ENCODE measurements at places on chromosomes 11 and 22.
A peak's percentile ranks its signal among the peaks of the same experiment; 100 is the strongest.

GRCh38 chr11:6703247-6704063, 20.3 kb upstream of the MRPL17 start:
- DNase-seq: peak; percentile 43

GRCh38 chr11:1499899-1500298, 13.3 kb upstream of the MOB2 start:
- no peak for DNase-seq

- peak; percentile 16 for DNase-seq
Measured at GRCh38 chr11:14611939-14612338, 31.7 kb upstream of the PDE3B start.

GRCh38 chr22:49170053-49170452, 657.6 kb downstream of the BRD1 start:
- DNase-seq: no peak

- DNase-seq: no peak
Measured at GRCh38 chr11:29564486-29564885, 452.3 kb downstream of the KCNA4 start.

- DNase-seq: no peak
Measured at GRCh38 chr11:86990515-86990914, 35.3 kb upstream of the FZD4 start.

- DNase-seq: no peak
Measured at GRCh38 chr11:67820081-67820480, 145.7 kb upstream of the ALDH3B2 start.

DNA sequence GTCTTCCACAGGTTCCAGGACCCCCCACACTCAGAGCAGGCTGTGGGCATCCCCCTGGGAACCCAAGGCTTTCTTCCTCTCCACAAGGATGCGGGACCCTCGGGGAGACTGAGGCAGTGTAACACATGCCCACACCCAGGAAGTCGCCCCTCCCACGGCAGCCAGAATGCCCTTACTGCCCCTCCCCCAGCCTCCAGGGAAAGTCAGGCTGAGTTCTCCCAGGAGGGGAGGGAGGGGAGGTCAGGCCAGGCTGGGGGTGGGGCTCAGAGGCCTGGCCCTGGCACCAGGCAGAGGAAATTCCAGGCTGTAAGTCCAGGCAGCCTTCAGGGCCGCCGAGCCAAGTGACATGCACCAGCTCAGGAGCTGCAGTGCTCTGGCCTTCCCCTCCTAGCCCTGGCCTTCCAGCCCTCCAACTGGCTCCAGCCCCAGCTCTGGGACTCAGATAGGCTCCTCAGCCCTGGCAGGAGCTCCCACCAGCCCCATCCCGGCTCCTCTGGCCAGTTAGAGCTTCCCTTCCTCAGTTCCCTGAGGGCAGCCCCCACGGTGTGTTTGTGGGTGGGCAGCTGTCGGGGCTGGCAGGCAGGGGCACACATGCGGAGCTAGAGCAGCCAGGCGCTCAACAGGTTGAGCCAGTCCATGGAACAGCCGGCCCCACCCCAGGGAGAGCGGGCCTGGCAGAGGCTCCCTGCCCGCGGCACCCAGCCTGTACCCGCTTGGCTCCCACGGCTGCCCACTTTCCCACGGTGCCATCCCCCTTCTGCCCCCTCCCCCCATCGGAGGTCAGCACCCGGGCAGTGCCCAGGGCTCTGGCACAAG, 3.6 kb downstream of the BCL9L start:
- DNase-seq: no peak

DNA sequence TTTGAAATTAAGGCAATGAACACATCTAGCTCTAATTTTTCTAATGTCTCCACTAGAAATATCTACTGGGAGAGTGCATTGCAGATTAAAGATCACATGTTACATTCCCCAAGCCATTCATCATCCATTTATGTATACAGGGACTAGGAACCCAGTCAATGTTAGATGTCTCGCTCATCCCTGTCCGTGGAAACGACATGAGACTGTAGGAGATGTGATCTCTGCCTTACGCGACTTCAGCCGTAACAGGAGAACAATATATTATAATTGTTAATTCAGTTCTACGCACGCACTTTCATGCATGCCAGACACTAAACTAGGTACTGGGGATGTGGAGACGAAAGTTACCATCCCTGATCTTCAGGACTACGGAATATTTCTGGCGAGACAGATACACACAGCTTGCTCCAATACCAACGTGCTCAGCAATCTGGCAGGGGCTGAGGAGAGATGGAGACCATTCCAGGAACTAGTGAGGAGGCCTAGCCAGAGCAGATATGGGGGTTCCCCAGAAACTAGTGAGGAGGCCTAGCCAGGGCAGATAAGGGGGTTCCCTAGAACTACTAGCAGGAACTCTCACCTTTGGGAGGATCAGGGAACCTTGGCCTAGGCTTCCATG, 706 bp downstream of the DCPS start:
- DNase-seq: no peak

GRCh38 chr11:27471589-27472397, 797 bp downstream of the LGR4 start:
- peak; percentile 26 for DNase-seq

- no peak for DNase-seq
Measured at GRCh38 chr11:69609351-69609750, 31.6 kb upstream of the CCND1 start.

- no peak for DNase-seq
Measured at GRCh38 chr11:128238521-128239265, 348.7 kb downstream of the ETS1 start.

DNA sequence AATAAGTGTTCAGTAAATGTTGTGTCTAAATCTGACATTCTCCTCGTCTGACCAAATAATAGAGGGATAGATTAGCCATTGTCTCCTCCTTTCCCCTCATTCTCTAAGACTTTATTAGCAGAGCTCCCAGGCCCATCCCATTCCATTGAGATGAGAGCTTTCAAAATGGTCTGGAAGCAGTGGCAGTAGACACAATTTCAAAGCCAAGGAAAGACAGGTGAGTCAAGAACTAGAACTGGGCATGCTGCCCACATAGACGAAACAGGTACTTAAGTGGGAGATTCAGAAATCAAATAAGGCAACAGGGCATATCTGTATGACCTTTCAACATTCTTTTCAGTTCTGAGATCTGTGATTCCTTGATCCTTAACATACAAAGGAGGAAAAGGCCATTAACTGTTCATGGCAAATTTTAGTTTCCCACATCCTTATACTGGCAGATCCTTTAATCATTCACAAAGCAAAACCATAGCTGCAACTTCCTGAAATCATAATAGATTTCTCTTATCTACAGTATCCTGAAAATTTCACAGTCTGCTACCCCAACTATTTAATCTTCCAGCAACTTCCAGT, 96.6 kb upstream of the KCNA4 start:
- no peak for DNase-seq

DNA sequence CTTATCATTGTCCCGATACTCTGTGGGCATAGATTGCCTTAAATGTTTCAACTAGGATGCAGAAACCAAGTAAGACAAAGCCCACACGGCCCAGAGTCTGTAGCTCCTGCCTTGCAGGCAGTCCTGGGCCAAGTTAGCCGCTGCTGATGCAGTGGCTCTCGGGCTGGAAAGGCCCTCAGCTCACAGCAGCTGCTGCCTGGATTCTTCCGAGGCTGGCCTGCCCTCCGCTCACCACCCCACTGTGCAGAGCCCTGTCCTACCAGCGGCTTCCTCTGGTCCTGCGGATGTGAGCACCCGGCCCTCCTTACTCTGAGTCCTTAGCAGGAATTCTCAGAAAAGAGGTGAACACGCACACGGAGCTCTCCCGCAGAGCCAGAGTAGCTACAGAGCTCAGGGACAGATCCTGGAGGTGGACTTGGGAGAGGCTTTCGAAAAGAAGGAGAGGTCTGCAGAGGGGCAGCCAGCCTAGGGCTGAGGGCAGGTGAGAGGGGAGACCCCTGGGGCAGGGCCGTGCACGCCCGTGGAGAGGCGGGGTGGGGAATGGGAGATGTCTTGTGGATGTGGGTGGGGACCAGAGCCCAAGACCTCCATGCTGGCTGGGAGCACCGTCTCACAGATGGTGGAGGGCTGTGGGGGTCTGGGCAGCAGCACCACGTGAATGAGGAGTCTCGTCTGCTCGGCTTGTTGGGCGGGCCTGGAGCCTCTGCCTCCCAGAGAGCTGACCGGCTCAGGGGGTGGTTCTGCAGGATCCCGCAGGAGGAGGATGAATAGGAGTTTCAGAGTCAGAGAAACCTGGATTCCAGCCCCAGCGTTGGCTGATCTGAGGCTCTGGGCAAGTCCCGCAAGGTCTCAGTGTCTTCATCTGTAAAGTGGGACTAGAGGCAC, 117.4 kb upstream of the B3GAT1 start:
- DNase-seq: no peak

- no peak for DNase-seq
Measured at GRCh38 chr11:119795231-119795630, 66.2 kb upstream of the NECTIN1 start.

DNA sequence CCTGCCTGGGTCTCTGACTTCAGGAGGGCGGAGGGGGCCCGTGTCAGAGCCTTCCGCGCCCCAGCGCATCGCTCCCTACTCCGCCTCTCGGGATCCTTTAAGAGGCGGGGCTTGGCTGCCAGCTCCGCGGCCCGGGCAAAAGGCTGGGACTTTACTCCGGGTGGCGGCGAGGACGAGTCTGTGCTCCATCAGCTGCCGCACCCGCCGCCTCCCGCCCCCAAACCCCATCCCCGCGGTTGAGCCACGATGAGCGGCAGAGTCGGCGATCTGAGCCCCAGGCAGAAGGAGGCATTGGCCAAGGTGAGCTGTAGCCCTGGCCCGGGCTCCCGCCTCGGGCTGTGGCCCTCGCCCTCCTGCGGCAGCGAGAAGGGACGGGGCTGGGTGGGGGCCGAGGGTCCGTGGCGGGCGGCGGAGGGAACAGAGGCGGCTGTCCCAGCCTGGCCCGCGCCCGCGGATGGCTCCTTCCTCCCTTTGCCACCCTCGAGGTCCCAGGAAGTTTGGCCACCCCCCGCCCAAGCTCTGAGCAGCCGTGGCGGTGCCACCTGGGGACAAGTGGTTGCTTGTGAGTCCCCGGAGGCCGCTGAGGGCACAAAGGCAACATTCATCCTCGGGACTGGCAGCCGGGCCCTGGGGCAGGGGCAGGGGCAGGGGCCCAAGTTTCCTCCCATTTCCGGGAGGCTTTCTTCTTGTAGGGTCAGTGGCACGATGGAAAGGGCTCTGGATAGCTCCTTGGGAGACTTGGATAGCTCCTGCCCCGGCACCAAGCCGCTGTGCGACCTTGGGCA, at the start of gene SEC14L2:
Gene SEC14L2 (plus strand): TSS at position 148 of the 785 bp plus-strand sequence. CDS start 99 bp downstream, at position 247.
- peak; percentile 56 for DNase-seq

- DNase-seq: no peak
Measured at GRCh38 chr11:17521106-17521900, 22.9 kb downstream of the USH1C start.

GRCh38 chr22:20319745-20320658, at the start of gene DGCR6L:
Gene DGCR6L (minus strand): TSS chr22:20320060. CDS start chr22:20319988, 72 bp downstream.
- peak; percentile 97 for DNase-seq

GRCh38 chr11:72411623-72412419, 22.5 kb downstream of the CLPB start:
- peak; percentile 65 for DNase-seq

- DNase-seq: no peak
Measured at GRCh38 chr22:32119568-32120235, 39.4 kb downstream of the C22orf42 start.

Measured in CD4-positive, alpha-beta T cell treated with Interleukin-4 for 1 hour (primary cell).